ENCODE measurements at places on chromosomes 3 and 15. TPM values are rescaled to one million over a fixed set of nuclear protein-coding genes. Genes with fewer than 3 reads are reported as not detected.

The SH3GL3 gene
- total RNA-seq = not detected

The MYO1E gene
- total RNA-seq = 1.5 TPM

The PATL2 gene
- total RNA-seq = 3.6 TPM

The PLSCR2 gene
- not detected for total RNA-seq

The TUSC7 gene
- not detected for total RNA-seq

DNA sequence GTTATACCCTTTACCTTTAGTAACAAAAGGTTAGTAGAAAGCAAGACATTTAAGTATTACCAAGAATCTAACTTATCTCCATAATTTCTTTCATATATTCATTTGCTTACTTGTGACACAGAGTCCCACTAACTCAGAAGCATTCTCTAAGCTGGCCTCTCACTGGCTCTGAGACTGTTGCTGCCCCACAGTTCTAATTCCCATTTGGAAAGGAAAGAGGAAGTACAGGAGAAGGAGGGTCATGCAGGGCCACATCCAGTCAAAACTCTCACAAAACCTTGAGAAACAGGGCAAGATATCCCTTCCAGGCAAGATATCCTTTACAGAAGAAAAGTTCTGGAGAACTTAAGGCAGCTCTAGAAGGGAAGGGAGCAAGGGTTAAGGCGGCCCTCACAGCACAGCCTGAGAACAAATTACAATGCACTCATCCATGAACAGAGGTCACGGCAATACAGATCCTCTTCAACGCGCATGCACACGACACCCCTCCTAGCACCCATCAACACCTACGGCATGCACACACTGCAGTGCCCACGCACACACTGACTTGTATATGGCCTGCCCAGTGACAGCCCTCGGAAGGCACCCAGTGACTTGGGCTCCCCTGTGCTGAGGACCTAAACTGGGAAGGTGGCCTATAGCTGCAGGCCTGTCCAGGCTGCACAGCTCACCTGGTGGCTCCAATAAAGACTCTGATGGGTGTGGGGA is 13.0 kb upstream of the MYO5C start:
- DNase-seq = no peak

- DNase-seq = no peak
Measured at GRCh38 chr15:46293550-46293949, 658.7 kb downstream of the SQOR start.

DNA sequence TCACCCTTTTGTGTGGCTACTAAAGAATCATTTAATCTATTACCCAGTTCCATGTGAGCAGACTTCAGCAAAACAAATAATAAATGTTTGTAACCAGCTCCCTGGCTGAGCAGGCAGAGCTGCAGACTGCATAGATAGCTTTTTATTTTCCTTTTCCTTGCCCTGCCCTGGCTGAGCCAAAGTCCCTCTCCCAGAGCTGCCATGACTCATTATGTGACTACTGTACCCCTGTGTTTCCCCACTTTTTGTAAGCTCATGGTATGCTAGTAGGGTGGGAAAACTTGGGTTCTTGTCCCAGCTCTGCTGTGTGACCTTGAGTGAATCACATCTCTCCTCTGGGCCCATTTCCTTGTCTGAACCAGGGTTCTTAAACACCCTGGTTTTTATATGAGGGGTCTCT is 127.5 kb downstream of the CLSTN2 start:
- DNase-seq = no peak

DNA sequence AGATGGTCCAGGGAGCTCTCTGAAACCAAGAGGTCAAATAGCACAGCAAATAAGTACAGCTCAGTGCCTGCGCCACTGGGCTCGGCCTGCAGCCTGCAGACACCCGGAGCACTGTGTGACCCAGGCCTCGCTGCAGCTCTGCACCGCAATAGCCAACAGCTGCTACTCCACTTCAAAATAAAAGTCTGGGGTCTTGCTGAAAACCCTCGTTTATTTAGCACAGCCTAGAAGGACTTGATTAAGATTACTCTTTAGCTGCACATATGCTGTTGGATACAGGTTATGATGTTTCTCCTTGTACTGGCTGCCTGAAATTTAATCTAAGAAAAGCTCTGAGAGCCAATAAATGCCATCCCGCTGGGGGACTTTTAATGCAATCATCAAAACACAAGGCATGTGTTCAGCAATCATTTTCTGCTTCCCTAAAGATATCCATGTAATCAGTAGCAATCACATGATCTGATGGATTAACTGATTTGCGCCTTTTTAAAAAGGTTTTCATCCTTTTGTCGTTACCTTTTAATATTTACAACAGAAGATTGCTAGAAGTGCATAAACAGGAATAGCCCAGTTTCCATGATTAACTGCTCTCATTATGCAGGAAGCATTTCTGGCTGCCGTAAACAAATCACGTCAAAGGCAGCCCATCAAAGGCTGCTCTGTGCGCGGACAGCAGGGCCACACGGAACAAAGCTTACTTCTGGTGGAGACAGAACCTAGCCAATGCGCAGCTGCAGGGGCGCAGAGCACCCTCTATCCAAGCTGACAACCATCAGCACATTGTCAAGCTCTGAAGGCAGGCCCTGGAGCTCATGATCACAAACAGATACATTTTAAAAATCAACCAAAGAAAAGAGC is 58.8 kb downstream of the CLASP2 start:
- no peak for DNase-seq

DNA sequence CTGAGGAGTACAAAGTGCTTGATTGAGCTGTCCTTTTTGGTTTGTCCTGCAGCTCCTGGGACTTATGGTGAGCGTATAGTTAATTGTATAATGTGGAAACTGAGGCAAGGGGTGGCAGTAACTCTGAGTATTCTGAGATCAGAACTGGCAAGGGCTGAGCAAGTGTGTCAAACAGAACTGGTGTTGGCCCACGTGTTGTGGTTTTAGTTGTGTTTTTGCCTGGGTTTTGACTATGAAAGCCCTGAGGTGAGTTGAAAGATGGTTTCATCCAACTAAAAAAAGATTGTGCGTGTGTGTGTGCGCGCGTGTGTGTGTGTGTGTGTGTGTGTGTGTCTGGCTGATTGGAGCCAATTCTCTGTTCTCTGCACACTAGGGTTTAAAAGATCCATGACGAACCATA is 154.1 kb downstream of the EDEM1 start:
- no peak for DNase-seq

DNA sequence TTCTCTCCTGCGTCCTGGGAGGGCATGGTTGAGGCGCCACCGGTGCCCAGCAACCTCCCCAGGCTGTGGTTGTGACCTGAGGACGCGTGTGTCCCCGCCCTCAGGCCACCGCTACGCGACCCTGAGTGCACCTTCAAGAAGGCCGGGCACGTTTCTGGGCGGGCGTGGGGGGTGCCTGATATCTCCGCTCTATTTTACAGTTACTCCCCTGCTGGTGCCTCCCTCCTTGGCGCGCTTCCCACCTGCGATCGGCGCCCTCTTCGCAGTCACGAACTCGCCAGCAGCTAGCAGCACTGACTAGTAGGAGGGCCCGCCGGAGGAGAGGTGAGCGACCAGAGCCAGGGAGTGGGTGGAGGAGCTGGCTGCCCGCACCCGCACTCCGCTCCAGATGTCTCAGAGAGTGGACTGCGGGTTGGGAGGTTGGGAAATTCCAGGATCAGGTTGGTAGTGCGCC is 43.2 kb upstream of the POLG start:
- no peak for DNase-seq

DNA sequence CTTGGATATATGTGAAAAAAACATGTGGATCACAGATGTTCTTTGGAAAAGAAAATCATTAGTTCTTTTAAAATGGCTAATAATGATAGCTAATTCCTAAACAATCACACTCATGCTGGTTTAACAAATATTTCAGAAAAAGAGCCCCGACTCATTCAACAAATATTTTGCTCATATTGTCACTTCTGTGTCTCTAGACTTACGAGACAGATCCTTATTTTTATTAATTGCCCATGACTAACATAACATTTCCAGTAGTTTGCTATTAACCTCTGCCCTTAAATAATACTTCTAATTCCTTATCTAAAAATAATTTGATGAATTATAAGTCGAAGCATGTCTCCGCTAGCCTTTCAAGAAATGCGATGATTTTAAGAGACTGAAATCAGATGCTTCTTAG is 70.4 kb downstream of the SATB1 start:
- DNase-seq = no peak

GRCh38 chr3:120057626-120058025 is 36.6 kb downstream of the GSK3B start:
- DNase-seq = no peak

DNA sequence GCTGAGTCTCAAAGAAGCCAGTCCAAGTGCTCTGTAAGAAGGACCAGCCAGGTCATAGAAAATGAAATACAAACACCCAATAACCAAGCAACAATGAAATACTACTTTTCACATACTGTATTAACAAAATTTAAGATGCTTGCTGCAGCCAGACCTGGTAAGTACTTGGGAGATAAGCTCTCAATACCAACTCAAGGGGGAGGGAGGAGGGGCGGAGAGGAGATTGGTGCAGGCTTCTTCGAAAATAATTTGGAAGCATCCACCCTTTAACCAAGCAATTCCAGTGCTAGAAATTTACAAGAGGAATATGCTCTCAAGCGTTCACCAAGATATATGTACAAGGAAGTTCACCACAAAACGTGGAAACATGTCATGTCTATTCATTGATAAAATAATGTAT is 7.6 kb upstream of the LRRC2 start:
- DNase-seq = no peak

GRCh38 chr3:16264174-16264707 is 502 bp downstream of the DPH3 start:
- no peak for DNase-seq
